ENCODE measurements at places on chromosomes 6 and 20.

- DNase-seq = no peak
Measured at GRCh38 chr6:114058435-114058834, 87.5 kb upstream of the HDAC2 start.

- DNase-seq = no peak
Measured at GRCh38 chr6:121879149-121879548, 443.7 kb downstream of the GJA1 start.

- DNase-seq = no peak
Measured at GRCh38 chr6:155039618-155040017, 44.5 kb downstream of the TIAM2 start.

- no peak for DNase-seq
Measured at GRCh38 chr6:4603856-4604369, 172.3 kb upstream of the CDYL start.

DNA sequence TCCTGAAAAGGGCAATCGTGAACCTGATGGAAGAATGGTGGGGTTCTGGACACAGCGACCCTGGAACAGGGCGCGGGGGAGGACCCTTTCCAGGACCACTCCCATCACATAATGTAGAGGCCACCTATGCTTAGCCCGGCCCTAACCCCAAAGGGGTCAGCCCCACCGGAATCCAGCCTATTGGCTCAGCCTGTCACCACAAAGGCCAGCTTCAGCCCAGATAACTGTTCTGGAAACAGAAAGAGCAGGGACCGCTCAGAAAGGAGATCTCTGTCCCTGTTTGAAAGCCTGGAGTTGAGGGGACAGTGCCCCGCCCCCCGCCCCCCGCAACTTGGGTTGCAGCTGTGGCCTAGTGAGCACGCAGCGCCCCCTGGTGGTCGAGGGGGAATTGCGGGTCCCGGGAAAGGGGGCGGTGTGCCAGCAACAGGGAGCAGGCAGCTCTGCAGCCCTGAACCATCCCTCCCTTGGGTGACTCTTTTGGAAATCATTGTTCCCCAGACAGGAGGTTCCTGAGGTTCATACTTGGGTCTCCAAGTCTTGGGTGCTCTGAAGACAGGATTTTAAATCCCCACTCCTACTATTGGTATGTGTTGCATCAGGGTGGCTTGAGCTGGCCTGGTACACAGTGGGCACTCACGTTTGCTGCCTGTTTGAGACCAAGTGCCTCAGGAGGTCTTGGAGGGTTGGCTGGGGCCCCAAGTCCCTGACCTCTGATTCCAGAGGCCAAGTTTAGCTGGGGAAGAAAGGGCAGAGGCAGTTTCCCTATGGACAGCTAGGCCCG, 1.5 kb downstream of the SIGLEC1 start:
- DNase-seq = peak; percentile 73

- DNase-seq = no peak
Measured at GRCh38 chr6:88105741-88106340, 58.2 kb downstream of the SPACA1 start.

DNA sequence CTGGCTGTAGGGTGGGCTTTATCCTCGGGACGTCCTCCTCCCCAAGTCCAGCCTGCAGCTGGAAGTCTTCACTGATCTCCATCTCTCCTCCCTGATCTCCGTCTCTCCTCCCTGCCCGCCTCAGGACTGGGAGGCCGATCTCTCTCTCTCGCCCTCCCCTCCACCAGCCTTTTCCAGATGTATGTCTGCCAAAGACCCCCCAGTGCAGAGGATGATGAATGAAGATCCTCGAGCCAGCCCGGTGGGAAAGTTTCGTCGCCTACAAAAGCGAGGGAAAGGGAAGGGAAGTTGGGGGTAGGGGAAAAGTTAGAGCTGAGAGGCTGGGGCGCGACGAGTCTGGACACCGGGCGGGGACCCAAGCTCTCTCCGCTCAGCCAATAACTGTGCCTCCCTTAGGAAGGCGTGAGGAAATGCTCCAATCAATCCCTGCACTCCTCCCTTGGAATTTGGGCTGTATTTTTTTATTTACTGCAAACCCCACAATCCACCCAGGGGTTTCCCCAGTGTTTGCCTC, 595 bp upstream of the SRF start:
- no peak for DNase-seq

DNA sequence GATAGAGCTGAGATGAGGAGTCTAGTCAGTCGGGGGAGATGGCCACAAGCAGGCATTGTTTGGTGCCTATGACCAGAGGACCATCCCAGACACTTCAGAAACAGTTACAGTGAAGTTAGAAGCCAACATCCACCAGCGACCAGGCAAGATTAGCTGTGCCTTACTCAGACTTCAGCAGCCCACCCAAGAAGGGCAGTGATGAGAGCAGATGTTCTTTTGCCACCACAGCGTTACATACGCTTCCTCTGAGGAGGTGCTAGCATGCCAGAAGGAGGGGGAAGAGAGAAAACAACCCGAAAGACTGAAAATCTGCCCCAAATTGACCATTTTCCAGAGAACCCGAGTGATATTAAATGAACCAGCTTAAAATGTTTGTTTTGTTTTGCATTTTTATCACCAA, 186.8 kb downstream of the PRL start:
- DNase-seq = no peak

DNA sequence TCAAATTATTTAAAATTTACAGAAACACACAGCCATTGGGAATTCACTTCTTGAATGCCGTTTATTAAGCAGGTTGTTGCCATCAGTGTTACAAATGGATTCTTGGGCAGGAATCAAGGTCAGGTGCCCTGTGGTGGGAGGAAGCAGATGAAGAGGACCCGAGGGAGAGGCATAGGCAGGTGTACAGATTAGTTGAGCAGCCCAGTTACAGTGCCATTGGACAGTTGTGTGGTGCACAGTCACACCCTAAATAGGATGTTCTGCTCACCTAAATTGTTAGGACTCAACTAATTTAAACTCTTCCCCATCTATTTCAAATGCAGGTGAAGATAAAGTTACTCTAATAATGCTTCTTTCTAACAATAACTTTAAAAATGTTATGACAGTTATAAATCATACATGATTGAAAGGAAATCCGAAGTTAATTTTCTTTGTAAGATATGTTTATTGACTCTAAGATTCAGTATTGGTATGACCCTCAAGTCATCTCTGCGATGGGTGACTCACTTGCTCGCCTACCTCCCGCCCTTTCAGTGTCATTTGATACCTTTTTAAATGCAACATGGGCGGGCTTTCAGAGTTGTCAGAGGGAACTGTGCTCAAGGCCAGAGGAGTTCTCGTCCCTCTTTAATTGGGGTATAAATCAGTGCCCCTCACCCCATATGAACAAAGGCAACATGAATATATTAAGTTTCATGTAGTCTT, 35.1 kb downstream of the DSE start:
- DNase-seq = no peak

GRCh38 chr20:58001946-58002345, 226.5 kb downstream of the ANKRD60 start:
- DNase-seq = no peak

DNA sequence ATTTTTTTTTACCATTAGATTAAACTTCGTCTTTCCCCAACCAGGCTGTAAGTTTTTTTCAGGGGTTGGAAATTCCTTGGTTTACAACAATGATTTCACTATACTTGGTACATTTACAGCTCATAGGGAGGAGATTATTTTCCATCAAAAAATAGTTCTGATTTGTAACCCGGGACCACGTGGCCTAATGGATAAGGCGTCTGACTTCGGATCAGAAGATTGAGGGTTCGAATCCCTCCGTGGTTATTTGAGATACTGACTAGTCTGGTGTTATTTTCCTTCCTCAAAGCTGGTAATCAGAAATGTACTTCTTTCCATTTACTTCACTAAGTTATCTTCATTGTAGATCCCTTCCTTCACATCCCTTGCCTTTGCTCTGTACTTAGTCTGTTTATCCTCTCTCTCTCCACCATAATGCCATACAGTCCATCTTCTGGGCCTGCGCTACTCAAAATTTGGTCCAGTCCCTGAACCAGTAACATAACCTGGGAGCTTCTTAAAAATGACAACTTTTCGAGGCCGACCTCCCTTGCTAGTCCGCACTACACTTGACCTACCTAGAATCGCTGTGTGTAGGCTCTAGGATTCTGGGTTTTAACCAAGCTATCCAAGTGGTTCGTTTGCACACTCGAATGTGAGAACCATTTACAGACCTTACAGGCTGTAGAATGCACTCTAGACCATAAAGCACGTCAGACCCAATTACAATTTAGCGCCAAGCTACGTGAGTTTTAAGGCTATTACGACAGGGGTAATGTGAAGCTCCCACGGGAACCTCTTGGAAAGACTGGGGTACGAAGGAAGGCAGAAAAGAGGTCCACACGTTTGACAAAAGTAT, 42.1 kb upstream of the BTN3A2 start:
- peak; percentile 72 for DNase-seq

- no peak for DNase-seq
Measured at GRCh38 chr6:22765015-22765414, 195.6 kb downstream of the HDGFL1 start.

DNA sequence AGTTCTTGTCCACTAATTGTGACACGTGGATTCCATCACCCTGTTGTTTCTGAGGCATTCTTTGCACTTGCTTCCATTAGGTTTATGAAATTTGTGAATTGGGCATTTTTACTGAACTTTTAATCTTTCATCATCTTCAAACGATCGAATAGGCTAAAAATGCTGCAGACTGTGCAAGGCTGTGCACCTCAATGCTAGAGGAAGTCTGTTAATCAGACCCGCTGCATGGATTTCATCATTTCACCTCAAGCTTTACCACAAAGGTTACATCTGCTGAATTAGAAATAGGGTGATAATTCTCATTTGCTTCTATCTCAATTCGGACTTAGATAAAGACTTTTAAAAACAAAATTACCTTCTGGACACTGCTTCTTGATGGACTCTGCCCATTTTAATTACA, 27.8 kb upstream of the F13A1 start:
- DNase-seq = no peak

GRCh38 chr20:22507240-22507961, 77.0 kb downstream of the FOXA2 start:
- DNase-seq = no peak

DNA sequence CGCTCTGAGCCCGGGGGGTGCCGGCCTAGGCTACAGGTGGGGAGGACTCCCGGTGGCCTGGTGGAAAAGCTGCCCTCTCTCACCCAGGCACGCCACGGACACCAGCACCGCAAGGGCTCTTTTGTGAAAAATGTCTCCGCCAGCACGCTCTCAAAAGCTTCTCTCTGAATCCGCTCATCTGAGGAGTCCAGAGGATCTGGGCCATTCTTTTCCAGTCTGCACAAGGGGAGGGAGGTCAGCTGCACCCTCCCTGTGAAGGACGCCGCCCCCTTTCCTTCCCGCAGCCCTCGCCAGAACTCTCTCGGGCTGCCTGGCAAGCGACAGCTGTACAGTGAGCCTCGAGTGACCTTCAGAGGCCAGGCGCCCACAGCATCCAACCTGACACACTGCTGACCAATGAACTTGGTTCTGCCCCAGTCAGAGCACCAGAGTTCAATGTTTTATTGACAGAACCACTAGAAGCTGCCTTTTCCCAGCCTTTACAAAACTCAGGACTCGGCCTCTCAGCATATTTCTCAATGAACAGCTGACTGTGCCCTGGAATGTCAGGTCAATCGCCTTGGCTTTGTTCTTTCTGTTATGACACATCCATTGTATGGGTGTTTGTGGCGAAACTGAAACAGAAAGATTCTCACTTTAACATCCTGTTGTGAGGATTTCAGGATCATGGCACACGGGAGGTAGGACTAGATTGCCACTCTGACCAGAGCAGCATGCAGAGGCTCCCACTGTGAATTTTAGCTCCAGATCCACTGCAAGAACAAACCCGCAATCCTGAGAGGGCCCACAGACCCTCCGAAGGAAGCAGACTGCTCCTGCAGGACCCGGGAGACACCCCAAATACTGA, 26.7 kb downstream of the SERPINB9 start:
- DNase-seq = no peak

- DNase-seq = no peak
Measured at GRCh38 chr20:17721802-17722486, 22.2 kb downstream of the BANF2 start.

GRCh38 chr6:129906515-129907077, 45.5 kb upstream of the TMEM244 start:
- no peak for DNase-seq

GRCh38 chr20:37364927-37365272, 19.0 kb downstream of the SRC start:
- DNase-seq = no peak

DNA sequence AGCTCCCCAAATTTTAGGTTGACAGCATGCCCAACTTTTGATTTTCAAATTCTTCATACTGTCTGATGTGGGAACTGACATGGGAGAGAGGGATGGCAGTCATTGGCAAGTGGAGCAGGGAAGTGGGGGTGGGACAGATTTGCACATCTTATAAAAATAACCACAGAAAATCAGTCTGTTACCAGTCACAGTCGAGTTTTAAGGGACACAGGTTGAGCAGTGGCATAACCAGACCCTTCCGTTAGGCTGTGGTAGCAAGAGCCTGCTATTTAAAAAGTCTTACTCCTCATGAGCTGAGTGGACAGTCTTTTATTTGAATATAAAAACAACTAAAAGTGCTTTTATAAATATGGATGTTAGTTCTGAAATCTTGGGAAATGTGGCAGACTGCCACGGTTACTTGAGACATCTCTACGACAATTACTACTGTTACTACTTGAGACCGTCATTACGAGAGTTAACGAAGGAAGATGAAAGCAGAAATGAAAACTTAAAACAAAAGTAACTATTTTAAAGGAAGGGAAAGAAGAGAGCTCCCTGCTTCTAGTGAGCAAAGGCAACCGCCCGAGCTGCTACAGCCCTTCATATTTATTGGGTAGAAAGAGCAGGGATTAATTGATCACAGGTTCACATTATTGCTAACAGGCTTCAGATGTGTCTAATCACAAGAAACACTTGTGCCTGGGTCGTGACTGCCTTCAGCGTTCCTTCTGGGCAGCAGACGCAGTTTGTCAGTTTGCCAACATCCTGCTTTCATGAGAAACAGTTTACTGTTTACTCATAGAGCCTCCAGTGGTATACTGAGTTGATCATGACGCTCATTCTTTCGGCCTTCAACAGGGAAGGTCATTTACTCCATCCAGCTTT, 71.3 kb downstream of the EFHC1 start:
- no peak for DNase-seq

- no peak for DNase-seq
Measured at GRCh38 chr6:63637865-63638445, 2.4 kb downstream of the PHF3 start.

DNA sequence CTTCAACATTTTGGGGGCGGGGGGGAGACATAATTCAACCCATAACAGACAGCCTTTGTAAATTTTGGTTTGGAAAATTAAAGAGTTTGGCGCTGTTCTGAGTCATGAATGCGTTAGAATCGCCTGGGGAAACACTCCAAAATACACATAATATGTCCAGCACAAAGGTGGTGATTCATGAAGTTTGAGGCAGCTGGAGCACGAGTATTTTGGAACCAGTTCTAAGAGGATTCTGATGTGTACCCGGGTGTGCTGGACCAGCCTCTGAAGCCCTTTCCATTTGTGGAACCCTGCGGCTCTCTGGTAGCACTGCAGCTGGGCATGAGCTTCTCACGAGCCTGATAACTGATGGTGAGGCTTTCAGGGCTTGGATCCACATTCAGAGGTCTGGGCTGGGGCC, 4.7 kb downstream of the GMPR start:
- DNase-seq = no peak

Data from midbrain (tissue), 1 donor.